ENCODE measurements at places on chromosomes 5 and 9.

DNA sequence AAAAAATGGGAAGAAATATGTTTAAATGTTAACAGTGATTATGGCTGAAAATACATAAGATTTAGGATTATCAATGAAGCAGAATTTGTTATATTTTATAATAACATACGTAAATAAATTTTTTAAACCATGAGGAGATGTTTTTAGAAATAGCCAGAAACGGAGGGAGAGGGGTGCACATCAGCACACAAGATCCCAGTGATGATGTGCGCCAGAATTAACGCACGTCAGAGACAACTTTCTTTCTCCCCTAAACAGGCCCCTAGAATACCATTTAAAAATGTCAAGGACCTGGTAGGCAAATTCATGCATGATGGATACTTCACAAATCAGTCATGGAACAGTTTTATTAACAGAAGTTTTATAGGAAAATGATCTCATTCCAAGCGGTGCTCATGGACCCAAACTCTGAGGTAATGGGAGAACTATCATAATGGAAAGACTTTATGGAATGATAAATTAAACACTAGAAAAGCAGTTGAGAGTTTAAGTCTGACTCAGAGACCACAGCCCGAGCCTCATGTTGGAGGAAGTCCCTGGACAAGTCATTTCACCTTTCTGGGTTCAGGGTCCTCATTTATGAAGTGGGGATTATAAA, 258.9 kb upstream of the GAS1 start:
- no peak for DNase-seq

GRCh38 chr5:116778651-116779280, 204.1 kb upstream of the SEMA6A start:
- no peak for DNase-seq

GRCh38 chr9:103304797-103305196, 309.7 kb downstream of the CYLC2 start:
- DNase-seq = no peak

DNA sequence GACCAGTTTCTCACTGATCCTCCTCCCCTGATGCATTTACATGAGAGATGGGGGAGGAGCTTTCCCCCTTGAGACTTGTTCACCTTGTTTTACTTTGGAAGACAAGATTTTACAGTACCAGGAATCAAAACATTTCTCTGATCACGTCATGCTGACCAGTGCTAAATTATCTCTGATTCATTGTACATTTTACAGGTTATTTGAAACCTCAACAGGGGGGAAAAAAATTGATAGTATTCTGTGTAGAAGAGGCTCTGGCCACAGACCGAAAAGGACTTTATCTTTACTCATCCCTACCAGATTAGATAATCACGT, 133.9 kb downstream of the GRIA1 start:
- no peak for DNase-seq

DNA sequence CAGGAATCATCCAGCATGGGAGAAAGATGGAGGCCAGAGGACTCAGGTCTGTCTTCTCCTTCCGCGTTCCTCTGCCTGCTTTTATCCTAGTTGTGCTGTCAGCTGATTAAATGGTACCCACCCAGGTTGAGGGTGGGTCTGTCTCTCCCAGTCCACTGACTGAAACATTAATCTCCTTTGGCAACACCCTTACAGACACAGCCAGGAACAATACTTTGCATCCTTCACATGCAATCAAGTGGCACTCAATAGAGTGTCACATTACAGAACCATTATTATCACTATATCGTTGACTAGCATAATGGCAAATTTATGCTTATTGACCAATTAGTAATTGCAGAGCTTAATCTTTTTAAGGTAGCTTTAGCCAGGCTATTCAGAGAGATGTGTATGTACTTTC, 64.8 kb downstream of the UNC13B start:
- no peak for DNase-seq

GRCh38 chr5:147818290-147818689, 13.2 kb downstream of the SPINK1 start:
- no peak for DNase-seq
